CD4-positive, alpha-beta T cell treated with Interleukin-21 for 1 hour (primary cell): ENCODE measurements at places on chromosomes 4 and X.
A peak's percentile ranks its signal among the peaks of the same experiment; 100 is the strongest.

- DNase-seq, result peak; percentile 76
Measured at GRCh38 chr4:2469192-2469984, 482 bp downstream of the RNF4 start.

DNA sequence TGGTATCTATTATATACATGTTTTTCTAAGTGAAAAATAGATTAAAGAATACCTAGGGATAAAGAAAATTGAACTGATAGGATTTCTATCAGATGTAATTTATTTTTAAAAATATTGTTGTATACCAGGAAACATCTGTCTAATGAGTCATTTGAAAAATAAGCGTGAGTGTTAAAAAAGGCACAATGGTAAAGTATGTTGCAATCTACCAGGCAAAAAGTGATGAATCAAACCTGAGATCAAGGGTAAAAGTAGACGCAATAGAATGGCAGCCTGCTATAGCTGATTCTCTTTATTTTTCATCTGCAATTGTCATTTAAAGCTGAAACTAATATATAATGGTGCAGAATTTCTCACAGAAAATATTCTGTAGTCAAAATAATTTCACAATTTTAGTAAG lies 1119.6 kb downstream of the PCDH18 start:
- no peak for DNase-seq

DNA sequence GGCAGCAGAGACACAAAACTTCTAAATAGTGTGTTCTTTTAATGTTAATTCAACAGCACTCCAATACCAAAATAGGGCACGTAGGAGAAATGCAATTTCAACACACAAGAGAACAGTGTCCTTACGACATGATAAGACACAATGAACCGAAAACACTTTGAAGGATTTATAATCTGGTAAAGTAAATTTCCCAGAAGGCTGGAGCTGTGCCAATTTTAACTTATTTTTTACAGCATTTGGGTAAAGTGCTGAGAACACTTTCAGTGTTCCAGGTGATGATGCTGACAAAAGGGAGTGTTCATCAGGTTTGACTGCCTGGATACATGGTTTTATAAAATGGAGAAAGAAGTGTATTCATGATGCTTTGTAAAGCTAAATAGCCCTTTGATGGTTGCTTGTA lies 76.5 kb downstream of the MAPK10 start:
- no peak for DNase-seq

- DNase-seq, result no peak
Measured at GRCh38 chr4:180530787-180531186, 1712.4 kb upstream of the TENM3 start.

GRCh38 chrX:17456526-17456925 lies 81.5 kb downstream of the NHS start:
- no peak for DNase-seq

GRCh38 chrX:68880846-68881552 lies 52.2 kb downstream of the EFNB1 start:
- DNase-seq, result no peak
